Stimulated activated CD4-positive, alpha-beta T cell treated with anti-CD3 and anti-CD28 coated beads, TNF-alpha, amount 100 ng/mL, for 24 hours (primary cell): ENCODE measurements at places on chromosomes 7 and 10.

GRCh38 chr7:121810831-121811672 is 61.9 kb upstream of the PTPRZ1 start:
- DNase-seq: no peak

DNA sequence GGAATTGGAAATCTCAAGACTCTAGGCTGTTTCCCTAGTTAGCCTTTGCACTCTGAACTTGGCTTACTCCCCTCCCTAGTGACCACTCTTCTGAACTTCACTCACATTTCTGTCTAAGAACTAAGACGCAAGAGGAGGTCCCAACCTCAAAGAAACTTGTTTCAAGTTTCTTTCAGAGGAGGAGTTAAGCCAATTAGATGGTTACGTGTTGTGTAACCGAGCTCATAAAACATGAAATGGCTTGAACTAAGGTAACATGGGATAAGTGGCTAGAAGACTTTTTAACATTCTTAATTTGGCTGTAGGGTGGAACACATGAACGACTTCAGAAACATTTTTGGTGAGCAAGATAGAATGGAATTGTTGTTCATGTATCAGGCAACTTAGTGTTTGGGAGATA is 39.5 kb upstream of the SEC61G start:
- DNase-seq: no peak

GRCh38 chr10:75982611-75983369 is 551.4 kb downstream of the LRMDA start:
- DNase-seq: no peak

- no peak for DNase-seq
These were observed 98.1 kb upstream of the STK17A start for GRCh38 chr7:43484678-43485395.

GRCh38 chr7:27010068-27010467 is 85.7 kb downstream of the HOXA1 start:
- no peak for DNase-seq

DNA sequence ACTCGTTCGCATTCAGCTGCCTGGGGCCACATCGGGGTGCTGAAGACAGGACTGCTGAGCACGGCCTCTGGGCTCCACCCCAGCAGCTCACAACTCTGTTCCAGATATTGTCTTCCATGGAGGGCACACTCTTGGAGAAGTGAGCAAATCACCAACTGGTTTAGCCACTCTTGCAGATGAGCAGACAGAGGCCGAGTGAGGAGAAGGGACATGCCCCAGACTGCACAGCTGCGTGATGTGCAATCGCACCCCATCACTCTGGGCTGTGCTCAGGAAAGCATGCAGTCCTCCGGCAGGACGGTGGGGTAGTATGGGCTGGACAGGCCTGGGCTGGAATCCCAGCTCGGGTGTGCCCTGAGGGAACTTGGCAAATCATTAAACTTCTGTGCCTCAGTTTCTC is 111.6 kb downstream of the FAM53B start:
- DNase-seq: no peak

GRCh38 chr7:47787249-47788069 is 160.8 kb downstream of the PKD1L1 start:
- no peak for DNase-seq

GRCh38 chr7:5423976-5424748 is 528 bp upstream of the TNRC18 start:
- DNase-seq: no peak

DNA sequence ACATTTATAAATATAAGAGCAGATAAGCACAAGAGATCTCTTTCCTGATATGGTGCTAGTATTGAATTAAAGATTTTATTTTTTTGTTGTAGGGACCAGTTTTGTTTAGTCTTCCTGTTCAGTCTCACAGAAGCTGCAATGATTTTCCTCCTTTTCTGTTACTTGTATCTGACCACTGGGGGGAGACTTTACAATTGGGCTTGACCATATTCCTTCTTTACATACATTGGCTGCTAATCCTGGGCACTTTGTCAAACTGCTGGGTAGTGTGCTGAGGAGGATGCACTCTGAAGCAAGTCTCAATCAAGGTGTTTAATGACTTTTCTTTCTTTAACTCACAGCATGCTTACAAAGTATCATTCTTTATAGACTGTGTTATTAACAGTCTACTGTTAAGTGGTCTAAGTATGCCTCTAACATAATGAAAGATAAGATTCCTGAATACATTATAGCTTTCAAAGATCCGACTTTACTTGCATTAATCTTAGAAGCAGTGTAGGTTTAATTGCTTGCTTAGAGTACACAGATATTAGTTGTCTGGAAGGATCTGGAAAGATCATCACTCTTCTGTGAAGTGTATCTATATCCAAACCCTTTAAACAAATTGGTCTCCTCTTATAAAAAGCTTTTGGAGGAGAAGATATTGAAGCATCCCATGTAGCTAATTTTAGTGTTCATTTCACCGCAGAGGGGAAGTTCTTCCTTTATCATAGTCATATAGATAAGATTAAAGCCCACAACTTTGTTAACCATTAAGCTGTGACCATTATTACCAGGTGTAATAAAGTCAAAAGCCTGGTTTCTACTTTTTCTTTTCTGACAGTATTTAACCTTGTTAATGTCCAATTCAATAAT is 3.1 kb downstream of the PALS2 start:
- DNase-seq: no peak

DNA sequence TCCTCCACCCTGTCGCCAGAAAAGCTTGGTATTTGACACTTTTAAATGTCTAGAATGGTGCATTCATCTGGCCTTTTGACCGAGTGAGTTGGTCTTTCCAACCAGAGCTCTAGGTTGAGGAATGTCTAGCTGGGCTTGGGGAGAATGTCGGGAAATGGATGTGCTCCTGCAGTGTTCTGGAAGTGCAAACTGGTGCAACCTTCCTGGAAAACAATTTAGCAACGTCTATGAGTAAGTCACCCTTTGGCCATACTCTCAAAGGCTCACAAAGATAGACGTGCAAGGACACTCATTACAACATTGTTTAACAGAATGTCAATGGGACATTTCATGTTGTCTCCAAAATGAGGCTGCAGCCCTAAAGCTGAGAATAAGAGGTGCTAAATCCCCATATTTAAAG is 12.2 kb upstream of the NMT2 start:
- DNase-seq: no peak

- no peak for DNase-seq
These were observed 207.5 kb upstream of the GNAI1 start for GRCh38 chr7:79927116-79927515.

- DNase-seq: no peak
These were observed 115.1 kb downstream of the PARD3 start for GRCh38 chr10:34699904-34700517.

DNA sequence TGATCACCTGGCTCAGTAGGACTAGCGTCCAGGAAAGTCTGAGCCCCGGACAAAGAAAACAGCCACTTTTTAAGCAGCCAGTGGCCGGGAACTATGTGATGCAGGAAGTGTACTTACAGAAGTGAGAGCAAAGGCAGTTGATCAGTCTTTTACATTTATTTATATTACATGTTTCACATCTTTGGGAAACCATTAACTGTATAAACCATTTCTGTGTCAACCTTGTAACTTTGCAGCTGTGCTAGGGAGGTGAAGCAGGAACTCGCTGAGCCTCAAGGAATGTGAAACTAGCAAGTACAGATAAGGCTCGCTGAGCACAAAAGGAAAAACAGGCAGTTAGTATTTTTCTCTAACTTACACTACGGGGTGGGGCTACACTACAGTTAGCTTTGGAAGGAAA is 39.9 kb upstream of the HECW1 start:
- no peak for DNase-seq
